ENCODE measurements at places on chromosomes 16 and 17.

DNA sequence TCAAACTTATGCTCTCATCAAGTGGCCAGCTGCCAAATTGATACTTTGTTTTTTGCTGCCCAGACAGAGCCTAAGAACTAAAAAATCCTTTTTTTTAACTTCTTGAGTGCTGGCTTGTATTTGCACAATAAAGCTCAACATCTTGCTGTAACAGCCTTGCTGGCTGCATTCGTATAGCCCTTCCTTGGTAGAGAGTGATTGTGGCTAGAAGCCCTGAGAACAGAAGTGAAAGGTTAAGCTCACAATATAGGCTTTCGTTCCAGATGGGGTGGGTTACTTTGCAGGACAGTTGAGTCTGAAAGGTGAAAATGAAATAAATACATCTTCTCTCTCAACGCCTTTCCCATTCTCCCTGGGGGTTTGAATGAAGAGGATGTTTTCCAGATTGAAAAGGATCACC is 278.8 kb downstream of the HS3ST3B1 start:
- no peak for DNase-seq

DNA sequence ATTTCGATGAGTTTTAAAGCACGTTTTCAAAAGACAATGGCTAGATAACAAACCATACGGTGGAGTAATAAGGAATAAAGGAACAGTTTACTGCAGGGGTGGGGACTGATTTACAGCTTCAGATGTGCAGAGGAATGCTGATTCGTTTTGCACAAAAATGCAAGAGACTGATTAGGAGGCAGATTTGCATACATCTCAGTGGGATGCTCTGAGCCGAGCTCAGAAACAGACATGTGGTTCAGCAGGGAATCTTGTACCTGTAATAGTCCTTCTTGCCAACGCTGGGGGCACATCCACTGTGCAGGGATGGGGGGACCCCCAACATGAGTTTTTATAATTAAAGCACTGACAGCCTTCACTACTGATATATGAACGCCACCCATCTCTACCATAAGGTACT is 308.0 kb downstream of the GRIN2A start:
- DNase-seq, result no peak

DNA sequence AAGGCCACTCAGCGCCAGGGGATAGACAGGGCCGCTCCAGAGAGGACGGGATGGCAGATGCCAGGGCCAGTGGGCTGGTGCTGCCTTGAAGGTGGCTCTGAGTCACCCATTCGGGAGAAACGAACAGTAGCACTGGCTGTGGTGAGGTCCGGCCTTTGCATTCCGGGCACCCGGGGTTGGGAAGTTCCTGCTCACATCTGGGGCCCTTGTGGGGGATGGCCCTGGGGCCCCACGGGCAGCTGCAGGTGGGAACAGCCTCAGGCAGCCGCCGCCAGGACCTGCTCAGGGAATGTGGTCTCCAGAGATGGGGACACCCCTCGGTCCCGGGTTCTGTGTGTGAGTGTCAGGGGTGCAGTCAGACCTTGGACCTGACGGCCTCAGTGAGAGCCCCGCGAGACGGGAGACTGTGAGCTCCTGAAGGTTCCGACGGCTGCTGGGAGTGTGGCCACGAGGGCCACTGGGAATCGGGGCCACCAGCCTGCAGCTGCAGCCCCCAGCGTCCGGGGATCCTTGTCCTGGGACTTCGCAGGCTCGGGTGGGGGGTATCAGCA is 1.4 kb downstream of the CBFA2T3 start:
- no peak for DNase-seq

- DNase-seq, result no peak
These were observed 15.2 kb upstream of the BHLHA9 start for GRCh38 chr17:1255041-1255440.

- DNase-seq, result no peak
These were observed 50.8 kb downstream of the SOCS1 start for GRCh38 chr16:11205065-11205699.

GRCh38 chr16:65521633-65522328 is 399.9 kb upstream of the CDH11 start:
- no peak for DNase-seq

GRCh38 chr16:4938683-4939030 is 1.7 kb upstream of the PPL start:
- no peak for DNase-seq

- no peak for DNase-seq
These were observed 30.0 kb downstream of the IL21R start for GRCh38 chr16:27431773-27432532.

DNA sequence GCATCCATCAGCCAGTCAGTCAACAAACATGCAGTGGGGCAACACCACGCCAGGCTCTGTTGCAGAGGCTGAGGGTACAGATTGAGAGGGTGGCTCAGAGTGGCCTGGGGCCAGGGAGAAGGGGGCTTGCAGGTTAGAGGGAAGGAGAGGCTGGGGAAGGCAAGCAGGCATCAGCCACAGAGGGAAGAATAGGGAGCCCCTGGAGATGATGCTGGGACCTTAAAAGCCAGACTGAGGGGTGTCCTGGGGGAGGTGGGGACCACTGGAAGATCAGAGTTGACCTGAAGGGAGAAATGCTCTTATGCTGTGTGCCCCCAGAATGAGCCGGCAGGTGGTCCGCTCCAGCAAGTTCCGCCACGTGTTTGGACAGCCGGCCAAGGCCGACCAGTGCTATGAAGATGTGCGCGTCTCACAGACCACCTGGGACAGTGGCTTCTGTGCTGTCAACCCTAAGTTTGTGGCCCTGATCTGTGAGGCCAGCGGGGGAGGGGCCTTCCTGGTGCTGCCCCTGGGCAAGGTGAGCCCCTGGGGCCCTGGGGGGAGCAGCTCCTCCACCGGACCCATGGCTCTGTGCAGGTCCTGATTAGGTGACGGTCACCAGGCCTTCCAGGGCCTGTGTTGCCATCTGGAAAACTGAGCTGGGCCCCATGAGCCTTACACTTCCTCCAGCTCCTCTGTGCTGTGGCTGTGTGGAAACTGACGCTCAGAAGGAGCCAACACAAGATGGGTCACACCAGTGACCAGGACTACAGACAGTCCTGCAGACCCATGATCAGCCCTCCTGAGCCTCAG is 1.7 kb downstream of the CORO1A start:
- no peak for DNase-seq

DNA sequence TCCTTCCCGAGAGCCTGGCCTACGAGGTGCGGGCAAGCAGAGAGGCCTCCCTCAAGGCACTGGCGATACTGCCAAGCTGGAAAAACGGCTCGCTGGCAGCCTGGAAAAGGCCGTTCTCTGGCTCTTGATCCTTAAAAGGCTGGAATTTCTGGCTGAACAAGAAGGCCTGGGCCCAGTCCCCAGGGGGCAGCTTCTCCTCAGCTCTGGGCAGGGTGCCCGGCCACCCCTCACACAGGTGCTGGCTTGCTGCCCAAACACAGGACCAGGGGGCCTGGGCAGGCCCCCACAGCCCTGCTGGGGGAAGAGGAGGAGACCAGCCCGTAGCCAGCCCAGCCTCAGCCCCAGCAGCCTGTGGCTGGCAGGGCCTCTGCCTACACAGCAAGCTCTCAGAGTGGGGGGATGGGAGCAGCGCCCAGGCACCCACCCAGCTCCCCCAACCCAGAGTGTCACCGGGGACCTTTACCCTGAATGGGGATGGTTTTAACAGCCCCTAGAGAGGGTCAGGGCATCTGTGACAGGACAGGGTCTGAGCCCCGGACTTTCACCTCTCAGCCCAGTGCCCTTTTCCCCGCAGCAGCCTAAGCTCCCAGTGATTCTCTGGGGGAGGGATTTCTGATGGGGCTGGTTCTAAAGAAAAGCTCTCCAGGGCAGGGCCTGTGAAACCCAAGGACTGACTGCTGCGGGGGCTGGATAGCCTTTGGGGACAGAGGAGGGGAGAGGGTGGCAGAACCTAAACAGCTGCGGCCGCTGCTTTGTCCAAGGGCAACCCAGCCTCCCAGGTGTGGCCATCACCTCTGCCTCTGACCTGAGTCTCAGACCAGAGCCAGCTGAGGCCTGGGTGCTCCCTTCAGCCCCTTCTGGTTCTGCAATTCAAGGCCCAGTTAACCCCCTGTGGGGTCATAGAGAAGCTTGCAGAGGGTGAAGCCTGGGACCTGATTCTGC is 38.6 kb upstream of the TOB1 start:
- DNase-seq, result no peak

- no peak for DNase-seq
These were observed at the start of gene CCL2 for GRCh38 chr17:34254651-34255380. CCL2 (plus strand) TSS chr17:34255285; CDS start chr17:34255350, 65 bp downstream.

GRCh38 chr16:50428116-50428515 is 59.3 kb upstream of the BRD7 start:
- no peak for DNase-seq

DNA sequence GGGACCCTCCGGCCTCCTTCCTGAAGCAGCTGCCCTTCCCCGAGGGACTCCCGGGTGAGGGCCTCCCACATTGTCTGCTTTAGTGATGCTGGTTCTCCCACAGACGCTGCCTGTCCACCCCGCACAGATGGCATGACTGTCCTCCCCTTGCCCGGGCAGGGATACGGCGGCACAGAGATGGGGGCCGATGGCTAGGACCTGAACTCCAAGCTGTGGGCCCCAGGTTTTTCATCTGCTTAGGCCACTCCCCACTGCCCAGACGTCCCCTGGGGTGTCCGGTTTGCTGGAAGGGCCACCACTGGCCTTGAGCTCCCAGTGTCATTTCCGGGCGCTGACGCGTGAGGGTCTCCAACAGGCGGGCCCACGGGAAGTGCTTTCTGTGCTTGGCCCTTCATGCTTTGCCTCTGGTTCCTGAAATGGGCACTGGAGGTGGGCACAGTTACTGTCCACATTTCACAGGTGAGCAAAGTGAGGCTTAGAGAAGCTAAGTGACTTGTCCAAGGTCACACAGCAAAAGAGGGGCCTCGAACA is 87.4 kb upstream of the CBX4 start:
- no peak for DNase-seq

DNA sequence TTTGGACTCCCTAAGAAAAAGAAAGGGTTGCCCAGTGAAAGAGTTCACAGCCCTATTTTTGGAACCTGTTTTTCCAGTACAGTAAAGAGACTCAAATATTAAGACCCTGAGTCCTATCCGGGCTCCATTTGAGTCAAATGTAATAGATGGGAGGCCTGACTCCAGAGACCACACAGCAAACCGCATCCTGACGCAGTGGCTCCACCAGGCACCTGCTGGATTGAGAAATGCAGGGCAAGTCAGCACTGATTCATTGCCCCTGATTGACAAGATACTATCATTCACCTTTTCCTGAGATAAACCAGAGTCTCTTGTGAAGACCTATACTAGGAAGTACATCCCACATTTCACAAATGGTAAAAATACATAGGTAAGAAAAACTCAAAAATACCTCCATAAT is 715.7 kb upstream of the SOX9 start:
- no peak for DNase-seq

All from cortex of kidney (tissue), 1 donor.